ENCODE measurements at places on chromosomes 5 and 9. TPM values are rescaled to one million over a fixed set of nuclear protein-coding genes. Genes with fewer than 3 reads are reported as not detected.

DNA sequence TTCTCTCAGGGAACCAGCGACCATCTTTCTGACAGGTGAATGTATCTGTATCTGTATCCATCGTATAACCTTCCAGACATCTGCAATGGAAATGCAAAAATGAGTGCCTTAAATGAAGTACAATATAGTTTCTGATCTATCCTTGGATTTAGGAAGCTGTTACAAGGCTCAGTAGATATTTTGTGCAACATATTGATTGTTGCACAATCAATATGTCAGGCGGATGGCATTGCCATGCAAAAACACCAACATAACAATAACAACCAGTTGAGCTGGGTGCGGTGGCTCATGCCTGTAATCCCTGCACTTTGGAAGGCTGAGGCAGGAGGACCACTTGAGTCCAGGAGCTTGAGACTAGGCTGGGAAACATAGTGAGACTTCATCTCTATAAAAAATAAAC, 66.8 kb upstream of the TXNDC8 start:
- no peak for DNase-seq

The DBH gene
- polyA plus RNA-seq, result 1.6 TPM

The CDC23 gene
- 56.6 TPM for polyA plus RNA-seq

The PLEKHG4B gene
- 15.1 TPM for polyA plus RNA-seq

The PMPCA gene
- 60.7 TPM for polyA plus RNA-seq

Measured in left renal cortex interstitium (tissue), 4 donors.